ENCODE measurements at places on chromosomes 2 and 18. TPM values are rescaled to one million over a fixed set of nuclear protein-coding genes. Genes with fewer than 3 reads are reported as not detected.

SPP2 gene
- not detected for total RNA-seq

NYAP2 gene
- total RNA-seq: not detected

SGO2 gene
- total RNA-seq: 4.2 TPM

RFTN2 gene
- total RNA-seq: under 0.01 TPM

PSMA8 gene
- total RNA-seq: not detected

NEU2 gene
- not detected for total RNA-seq

CCDC138 gene
- 6.4 TPM for total RNA-seq

IL1B gene
- total RNA-seq: 0.35 TPM

MOGAT1 gene
- total RNA-seq: not detected

GFPT1 gene
- 74.3 TPM for total RNA-seq

BUB1 gene
- 2.2 TPM for total RNA-seq

NEU4 gene
- 0.40 TPM for total RNA-seq

PTH2R gene
- 0.17 TPM for total RNA-seq

SFT2D3 gene
- 9.2 TPM for total RNA-seq

FOXD4L1 gene
- total RNA-seq: 0.20 TPM

ALPG gene
- not detected for total RNA-seq

CNDP1 gene
- total RNA-seq: 0.05 TPM

C2orf15 gene
- 5.6 TPM for total RNA-seq

SLC8A1 gene
- total RNA-seq: 12.9 TPM

RBM45 gene
- total RNA-seq: 22.1 TPM

CNRIP1 gene
- 1.6 TPM for total RNA-seq

DYSF gene
- total RNA-seq: 10.2 TPM

SLC38A11 gene
- total RNA-seq: 0.69 TPM

UGT1A10 gene
- total RNA-seq: not detected

ANAPC1 gene
- 78.0 TPM for total RNA-seq

LYG2 gene
- not detected for total RNA-seq

PIK3C3 gene
- total RNA-seq: 88.2 TPM

SERPINB3 gene
- 1.9 TPM for total RNA-seq

ASAP2 gene
- total RNA-seq: 59.4 TPM

NGEF gene
- total RNA-seq: 0.75 TPM

ARHGEF33 gene
- total RNA-seq: 0.99 TPM

NDC80 gene
- 13.7 TPM for total RNA-seq

DNAH7 gene
- total RNA-seq: 7.9 TPM

POTEJ gene
- not detected for total RNA-seq

CAPN14 gene
- total RNA-seq: 0.20 TPM
